ENCODE measurements at places on chromosomes 3 and 15. TPM values are rescaled to one million over a fixed set of nuclear protein-coding genes. Genes with fewer than 3 reads are reported as not detected.

GRCh38 chr3:156615592-156616173, 58.7 kb upstream of the TIPARP start:
- no peaks in the 10 kb centered on the region for H3K36me3 ChIP-seq
- DNase-seq, result no peak
- no peak overlapping the region for H3K4me3 ChIP-seq

DNA sequence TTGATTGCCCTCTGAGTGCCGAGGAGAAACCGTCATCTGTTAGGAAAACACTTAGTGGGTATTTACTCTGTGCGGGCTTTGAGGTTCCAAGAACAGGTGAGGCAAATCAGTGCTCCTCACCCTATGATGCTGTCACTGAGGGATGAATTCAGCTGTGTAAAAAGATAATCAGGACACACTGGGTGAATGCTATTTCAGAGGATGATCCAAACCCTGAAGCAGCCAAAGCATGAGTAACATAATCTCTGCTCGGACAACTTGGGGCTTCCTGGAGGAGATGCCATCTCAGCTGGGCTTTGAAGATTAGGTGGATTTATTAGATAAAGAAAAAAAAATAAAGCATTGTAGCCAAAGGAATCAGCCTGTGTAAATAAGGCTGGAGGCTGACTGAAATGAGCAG, 10.5 kb upstream of the GADL1 start:
- no peak overlapping the region for H3K4me3 ChIP-seq
- no peak overlapping the region for H3K27ac ChIP-seq
- no peak for DNase-seq
- no peaks in the 10 kb centered on the region for H3K4me1 ChIP-seq
- no peaks in the 10 kb centered on the region for H3K36me3 ChIP-seq

- no peak overlapping the region for H3K4me3 ChIP-seq
- H3K4me1 ChIP-seq, result no peaks in the 10 kb centered on the region
- H3K27me3 ChIP-seq, result no peaks in the 10 kb centered on the region
- DNase-seq, result no peak
- H3K27ac ChIP-seq, result no peak overlapping the region
Observed at GRCh38 chr3:43248973-43249372, 37.4 kb upstream of the SNRK start.

IQSEC1 gene
- total RNA-seq, result 26.9 TPM

- H3K4me1 ChIP-seq, result no peaks in the 10 kb centered on the region
- no peaks in the 10 kb centered on the region for H3K36me3 ChIP-seq
- no peak for DNase-seq
- H3K4me3 ChIP-seq, result no peak overlapping the region
Observed at GRCh38 chr3:124291008-124291407, 299.1 kb upstream of the ROPN1 start.

- no peaks in the 10 kb centered on the region for H3K4me1 ChIP-seq
- no peaks in the 10 kb centered on the region for H3K27me3 ChIP-seq
- DNase-seq, result no peak
- no peaks in the 10 kb centered on the region for H3K36me3 ChIP-seq
- H3K27ac ChIP-seq, result peak overlapping the region; percentile 27
Observed at GRCh38 chr3:24199775-24200247, 254.7 kb downstream of the NR1D2 start.

- H3K27ac ChIP-seq, result peak overlapping the region; percentile 100
- DNase-seq, result no peak
- H3K4me1 ChIP-seq, result no peaks in the 10 kb centered on the region
- H3K4me3 ChIP-seq, result peak overlapping the region; percentile 85
Observed at GRCh38 chr3:150409125-150409511, 1.0 kb downstream of the TSC22D2 start.

DNA sequence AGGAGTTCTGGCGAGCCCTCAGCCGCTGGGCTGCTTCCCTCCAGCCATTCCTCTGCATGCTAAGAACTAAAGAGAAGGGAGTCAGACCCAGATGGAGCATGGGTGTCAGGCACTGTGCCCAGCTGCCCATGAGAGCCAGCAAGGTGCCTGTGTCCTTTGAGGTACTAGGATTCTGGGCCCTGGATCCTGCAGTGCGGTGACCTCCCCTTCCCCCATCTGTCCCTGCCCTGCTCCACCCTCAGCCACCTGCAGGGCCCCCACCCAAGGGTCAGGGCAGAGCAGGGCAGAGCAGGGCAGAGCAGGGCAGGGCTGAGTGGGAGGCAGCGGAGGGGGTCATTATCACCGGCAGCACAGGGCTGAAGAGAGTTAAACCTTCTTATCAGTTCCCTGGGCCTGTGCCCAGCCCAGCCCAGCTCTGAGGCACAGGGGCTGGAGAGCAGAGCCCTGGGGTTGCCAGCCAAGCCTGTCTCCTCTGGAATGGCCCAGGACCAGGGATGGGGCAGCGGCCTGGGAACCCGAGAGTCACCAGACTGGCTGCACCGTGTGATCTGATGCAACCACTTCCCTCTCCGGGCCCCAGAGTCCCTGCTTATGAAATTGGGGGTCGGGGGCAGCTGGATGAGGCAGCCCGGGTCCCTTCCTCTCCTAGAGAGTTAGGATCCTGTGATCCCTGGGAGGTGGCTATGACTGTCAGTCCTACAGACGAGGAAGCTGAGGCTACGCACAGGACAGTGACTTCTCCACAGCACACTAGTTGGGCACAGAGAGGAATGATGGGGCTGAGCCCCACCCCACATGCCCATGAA, 17.3 kb downstream of the ZDHHC19 start:
- no peaks in the 10 kb centered on the region for H3K4me1 ChIP-seq
- H3K4me3 ChIP-seq, result no peak overlapping the region
- no peak for DNase-seq
- H3K36me3 ChIP-seq, result no peaks in the 10 kb centered on the region

MGLL gene
- total RNA-seq, result 25.8 TPM

ST8SIA2 gene
- total RNA-seq, result not detected

- no peak overlapping the region for H3K4me3 ChIP-seq
- no peak for DNase-seq
- no peaks in the 10 kb centered on the region for H3K27me3 ChIP-seq
- no peak overlapping the region for H3K27ac ChIP-seq
Observed at GRCh38 chr3:143824735-143825385, 23.4 kb downstream of the SLC9A9 start.

GRCh38 chr3:182912474-182912873, 67.9 kb downstream of the DCUN1D1 start:
- no peak overlapping the region for H3K4me3 ChIP-seq
- no peak for DNase-seq
- no peaks in the 10 kb centered on the region for H3K27me3 ChIP-seq
- no peaks in the 10 kb centered on the region for H3K4me1 ChIP-seq

GRCh38 chr15:56533731-56534403, 68.9 kb upstream of the MNS1 start:
- H3K27ac ChIP-seq, result no peak overlapping the region
- no peaks in the 10 kb centered on the region for H3K4me1 ChIP-seq
- H3K4me3 ChIP-seq, result no peak overlapping the region
- DNase-seq, result no peak

Data from breast epithelium (tissue), 4 donors.